ENCODE measurements at places on chromosomes 11 and 22. TPM values are rescaled to one million over a fixed set of nuclear protein-coding genes. Genes with fewer than 3 reads are reported as not detected.

Gene KCNJ5
- 0.15 TPM for total RNA-seq

Gene OR52E1
- total RNA-seq, result not detected

Gene SPTBN2
- 47.7 TPM for total RNA-seq

Gene C11orf21
- total RNA-seq, result not detected

Gene OTOG
- not detected for total RNA-seq

Gene HBB
- not detected for total RNA-seq

All from glomerular endothelial cell (primary cell).